ENCODE measurements at places on chromosomes 2 and 18.

GRCh38 chr2:187566266-187566665, 12.0 kb upstream of the TFPI start:
- DNase-seq: no peak

- DNase-seq: no peak
These were observed 34.1 kb upstream of the CTAGE1 start for GRCh38 chr18:22451796-22452195.

GRCh38 chr2:236824836-236825235, 255.2 kb downstream of the ACKR3 start:
- no peak for DNase-seq

DNA sequence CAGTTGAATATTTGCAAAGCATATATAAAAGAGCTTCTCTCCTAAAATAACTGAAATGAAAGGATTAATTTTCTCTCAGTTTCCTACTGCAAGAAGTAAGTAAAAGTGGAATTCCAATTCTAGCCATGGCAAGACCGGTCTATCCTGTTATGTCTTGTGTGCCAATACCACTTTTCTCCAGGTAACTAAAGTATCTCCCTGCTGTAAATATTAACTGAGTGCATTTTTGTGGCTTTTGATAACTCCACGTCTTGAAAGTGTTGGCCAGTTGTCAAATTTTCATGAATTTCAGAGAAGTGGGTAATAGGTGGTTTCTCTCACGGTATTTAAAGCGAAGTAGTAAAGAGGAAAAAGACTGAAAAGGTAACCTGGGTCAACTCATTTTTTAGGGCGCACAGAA, 225.9 kb downstream of the NEDD4L start:
- no peak for DNase-seq

- no peak for DNase-seq
These were observed 18.2 kb downstream of the MSH6 start for GRCh38 chr2:47801118-47801517.

DNA sequence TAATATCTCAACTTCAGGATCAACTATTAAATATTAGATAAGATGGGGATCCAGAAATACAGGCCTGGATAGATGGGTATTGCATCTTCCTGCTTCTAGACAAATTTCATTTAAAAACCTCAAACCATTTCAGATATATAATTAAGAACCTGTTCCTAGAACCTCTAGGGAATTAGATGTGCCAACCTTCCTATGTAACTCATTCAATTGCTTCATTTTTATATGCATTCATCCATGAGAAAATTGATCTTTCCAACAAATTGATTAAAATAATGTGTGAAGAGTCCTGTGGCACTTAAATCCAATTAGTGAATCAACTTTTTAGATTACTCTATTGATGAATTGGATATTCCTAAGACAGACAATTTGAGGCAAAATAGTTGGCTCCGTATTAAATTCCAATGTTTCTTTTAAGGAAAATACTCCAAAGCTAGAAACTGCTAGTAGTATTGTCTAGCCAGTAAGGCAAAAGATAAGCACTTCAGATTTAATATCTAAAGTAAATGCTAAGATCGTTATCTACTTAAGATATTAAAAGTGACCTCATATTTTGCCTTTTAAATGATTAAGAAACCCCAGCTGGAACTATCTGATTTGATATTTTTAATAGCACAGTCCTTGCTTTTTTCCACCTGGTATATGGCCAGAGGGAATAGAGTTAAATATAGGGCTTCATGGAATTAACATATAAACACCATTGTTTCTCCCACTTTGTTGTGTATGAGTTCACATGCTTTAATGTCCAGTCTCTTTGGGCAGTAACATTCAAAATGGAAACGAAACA, 35.8 kb downstream of the DARS1 start:
- DNase-seq: no peak

DNA sequence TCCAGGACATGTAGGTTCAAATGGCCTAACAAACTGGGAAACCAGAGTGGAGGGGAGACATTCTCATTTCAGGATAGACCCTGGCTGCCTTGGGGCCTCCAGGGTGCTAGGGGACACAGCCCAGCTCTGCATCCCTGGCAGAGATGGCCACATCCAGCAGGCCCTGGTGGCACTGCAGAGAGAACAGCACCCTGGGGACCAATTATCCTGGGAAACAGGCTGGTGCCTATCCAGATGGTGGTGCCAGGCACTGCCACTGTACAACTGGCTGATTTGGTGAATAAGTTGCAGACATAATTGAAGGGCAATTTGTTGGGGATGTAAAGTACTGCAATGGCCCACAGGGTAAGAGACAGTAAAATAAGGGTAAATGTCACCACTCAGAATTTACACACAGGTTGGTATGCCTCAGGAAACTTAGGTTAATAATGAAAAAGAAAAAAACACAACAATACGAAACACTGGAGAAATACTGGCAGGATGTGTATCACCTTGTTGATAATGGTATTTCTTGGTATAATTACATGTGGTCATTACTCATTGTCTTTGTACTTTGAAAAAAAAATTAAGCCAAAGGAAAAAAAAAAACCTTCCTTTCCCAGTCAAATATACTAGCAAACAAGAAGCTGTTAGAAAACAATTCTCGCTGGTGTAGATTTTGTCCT, 12.8 kb upstream of the SFTPB start:
- no peak for DNase-seq

DNA sequence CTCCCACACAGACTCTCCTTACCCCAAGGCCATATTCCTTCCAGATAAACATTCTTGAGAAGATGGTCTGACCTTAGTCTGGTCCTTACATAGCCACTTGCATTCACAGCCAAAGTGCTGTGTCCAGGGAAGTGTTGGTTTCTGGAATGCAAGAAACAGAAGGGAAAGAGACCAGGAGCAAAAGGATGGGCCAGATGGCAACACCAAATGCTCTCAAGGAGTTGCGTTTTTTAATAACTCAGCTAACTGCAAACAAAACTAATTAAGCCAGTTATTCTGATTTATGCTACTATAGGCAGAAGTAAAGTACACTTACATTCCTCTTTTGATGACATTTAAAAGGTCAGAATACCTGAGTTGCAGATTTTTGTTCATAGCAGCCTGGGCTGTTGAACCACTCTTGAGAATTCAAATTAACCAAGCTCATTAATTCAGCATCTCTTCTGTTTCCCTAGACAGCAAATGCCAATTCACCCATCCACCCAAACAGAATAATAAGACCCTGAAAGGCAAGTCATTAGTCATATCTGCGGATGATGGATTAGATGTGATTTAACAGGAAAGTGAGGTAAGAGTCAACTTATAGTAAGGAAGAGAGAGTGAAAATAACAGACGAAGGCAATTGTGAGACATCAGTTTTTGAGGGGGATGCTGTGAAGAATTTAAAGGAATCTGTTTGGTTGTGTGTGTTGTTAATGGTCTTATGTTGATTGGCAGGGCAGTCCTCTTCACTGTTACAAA, 18.8 kb downstream of the CCDC85A start:
- no peak for DNase-seq

- no peak for DNase-seq
These were observed 1.9 kb upstream of the C1QL2 start for GRCh38 chr2:119160361-119160990.

GRCh38 chr2:163682695-163683094, 53.1 kb downstream of the FIGN start:
- no peak for DNase-seq

DNA sequence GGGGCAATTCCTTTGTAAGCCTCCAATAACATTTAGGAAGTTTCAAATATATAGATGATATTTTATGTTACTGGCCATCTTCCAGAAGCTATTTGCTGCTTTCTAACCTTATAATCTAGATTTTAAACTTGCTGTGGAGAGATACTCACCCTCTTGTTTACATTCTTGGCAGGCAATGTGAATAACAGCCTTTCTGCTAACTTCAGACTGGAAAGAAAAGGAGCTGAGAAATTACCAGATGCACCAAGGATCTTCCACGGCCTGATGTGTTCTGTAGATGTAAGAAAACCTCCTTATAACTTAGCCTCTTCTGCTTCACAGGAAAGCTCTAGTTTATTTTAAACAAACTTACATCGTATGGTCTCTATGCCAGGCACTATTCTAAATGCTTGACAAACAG, 16.7 kb downstream of the REG1B start:
- no peak for DNase-seq

DNA sequence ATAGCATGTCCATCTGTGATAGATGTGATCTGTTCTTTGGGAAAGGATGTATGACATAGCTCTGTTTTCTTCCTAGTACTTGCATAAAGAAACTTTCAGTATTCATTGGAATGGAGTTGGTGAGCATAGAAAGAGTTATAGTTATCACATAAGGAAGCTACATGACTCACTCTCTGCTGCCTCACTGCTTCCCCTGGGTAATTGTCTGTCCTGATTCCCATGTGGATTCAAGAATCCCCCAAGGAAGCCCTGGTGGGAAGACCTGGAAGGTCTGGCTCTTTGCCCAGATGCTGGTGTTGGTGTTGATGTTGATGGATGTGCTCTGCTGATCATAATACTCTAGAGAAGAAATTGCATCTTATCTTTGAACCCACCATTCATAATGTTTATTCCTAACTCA, 60.6 kb downstream of the PTPN4 start:
- DNase-seq: no peak

- no peak for DNase-seq
These were observed 483.7 kb downstream of the PTPRM start for GRCh38 chr18:8050616-8051329.

DNA sequence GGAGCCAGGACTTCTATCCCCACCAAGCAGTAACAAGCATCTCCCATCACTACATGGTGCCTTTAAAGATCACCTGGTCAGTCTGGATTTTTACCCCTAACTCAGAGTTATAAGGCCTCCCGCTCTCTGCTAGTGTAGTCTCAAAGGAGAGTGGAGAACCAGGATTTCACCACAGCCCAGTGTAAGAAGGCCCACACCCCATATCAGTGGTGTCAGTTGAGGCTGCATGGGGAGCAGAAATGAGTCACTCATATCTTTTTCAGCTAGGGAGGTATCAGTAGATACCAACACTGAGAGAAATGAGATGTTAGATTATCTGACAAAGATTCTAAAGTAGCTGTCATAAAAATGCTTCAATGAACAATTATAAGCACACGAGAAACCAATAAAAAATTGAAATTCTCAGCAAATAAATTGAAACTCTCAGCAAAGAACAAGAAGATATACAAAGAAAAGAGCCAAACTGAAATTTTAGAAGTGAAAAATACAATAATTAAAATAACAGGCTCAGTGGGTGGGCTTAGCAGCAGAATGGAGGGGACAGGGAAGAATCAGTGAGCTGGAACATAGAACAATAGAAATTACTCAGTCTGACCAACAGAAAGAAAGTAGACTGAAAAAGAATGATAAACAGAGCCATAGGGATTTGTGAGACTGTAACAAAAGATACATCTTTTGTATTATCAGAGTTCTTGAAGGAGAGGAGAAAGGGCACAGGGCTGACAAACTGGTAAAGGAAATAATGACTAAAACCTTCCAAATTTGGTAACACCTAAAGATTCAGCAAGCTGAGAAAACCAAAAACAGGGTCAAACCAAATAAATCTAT, 257.7 kb downstream of the ANAPC1 start:
- DNase-seq: no peak

GRCh38 chr2:727071-727470, 49.9 kb upstream of the TMEM18 start:
- DNase-seq: no peak

DNA sequence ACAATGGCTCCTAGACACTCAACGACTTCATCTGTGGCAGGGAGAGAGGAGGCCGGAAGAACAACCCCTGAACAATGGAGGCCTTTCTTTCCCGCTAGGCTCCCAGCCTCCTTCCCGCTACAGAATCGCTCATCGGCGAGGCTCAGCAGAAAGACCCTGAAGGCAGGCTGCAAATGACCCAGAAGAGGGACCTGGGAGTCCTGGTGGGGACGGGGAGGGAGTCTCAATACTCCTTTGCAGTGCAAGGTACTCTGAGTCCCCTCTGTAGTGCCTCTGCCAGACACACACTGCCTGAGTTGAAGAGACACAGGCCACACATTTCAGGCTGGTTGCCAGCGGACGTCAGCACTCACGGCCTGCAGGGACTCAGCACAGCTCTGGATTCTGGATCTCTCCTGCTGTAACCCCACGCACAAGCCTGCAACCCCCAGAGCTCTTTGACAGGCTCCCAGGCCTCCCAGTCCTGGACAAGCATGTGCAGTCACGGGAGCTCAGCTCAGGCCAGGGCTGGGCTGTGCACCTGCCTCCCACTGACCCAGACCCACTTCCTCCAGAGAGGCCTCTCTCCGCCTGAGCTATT, 6.1 kb downstream of the GPR17 start:
- no peak for DNase-seq

GRCh38 chr2:58447586-58447985, 206.5 kb upstream of the FANCL start:
- no peak for DNase-seq

DNA sequence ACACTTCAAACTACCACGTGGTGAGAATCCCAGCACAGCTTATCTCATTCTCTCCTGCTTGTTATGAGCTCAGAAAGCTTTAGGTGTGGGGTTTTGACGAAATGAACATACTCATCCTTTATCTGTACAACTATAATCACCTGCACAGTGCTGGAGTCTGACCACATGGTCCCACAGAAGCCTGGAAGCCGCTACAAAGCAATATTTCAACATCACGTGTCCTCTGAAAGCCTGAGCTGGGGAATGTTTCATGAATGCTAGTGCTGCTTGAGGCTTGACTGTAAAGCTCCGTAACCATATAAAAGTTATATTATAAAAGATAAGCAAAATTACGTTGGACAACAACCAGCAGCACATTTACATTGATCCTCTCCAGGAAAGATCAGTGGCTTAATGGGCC, 43.9 kb downstream of the PIEZO2 start:
- no peak for DNase-seq

DNA sequence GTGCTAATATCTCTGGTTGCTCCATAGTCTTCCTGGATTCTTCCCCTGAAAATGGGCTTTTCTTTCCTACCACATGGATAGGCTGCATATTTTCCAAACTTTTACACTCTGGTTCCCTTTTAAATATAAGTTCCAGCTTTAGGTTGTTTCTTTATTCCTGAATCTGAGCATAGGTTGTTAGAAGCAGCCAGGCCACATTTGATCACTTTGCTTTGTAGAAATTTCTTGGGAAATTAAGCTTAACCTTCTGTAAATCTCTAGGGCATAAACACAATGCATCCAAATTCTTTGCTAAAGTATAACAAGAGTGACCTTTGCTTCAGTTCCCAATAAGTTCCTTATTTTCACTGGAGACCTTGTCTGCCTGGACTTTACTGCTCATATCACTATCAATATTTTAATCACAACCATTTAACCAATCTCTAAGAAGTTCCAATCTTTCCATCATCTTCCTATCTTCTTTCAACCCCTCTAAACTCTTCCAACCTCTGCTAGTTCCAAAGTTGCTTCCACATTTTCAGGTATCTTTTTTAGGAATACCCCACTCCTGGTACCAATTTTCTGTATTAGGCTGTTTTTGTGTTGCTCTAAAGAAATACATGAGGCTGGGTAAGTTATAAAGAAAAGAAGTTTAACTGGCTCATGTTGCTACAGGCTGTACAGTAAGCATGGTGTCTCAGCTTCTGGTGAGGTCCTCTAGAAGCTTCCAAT, 389.6 kb upstream of the HS6ST1 start:
- no peak for DNase-seq

DNA sequence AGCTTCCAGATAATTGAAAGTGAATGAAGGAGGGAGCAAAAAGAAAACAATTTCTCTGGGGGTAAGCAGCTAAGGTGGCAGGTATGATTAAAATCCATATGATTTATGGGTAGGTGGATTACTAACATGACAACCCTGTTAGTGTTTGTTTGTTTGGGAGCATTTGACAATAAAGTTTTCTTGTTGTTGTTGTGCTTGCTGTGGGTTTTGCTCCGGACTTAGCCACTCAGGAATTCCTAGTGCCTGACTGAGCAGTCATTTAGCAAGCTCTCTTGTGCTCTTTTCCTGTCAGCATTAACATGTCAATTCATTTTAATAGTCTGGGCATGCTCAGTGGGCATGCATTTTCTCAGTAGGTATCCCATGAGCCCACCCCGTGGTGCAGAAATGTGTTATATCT, 674.8 kb upstream of the ZEB2 start:
- no peak for DNase-seq

Measured in stimulated activated CD8-positive, alpha-beta memory T cell treated with anti-CD3 and anti-CD28 coated beads, Interleukin-7, amount 100 ng/mL, for 1 hour (primary cell).